ENCODE measurements at places on chromosomes 7 and 10.

- H3K4me1 ChIP-seq, result peaks cover 20% of the 10 kb centered on the region
- no peaks in the 10 kb centered on the region for H3K36me3 ChIP-seq
- H3K4me3 ChIP-seq, result no peak overlapping the region
These were observed 50.5 kb downstream of the PNLIPRP3 start for GRCh38 chr10:116477986-116478664.

GRCh38 chr10:42827201-42827600 lies 44.6 kb downstream of the BMS1 start:
- no peaks in the 10 kb centered on the region for H3K4me1 ChIP-seq
- no peak overlapping the region for H3K4me3 ChIP-seq
- DNase-seq, result no peak
- no peak overlapping the region for H3K27ac ChIP-seq
- no peaks in the 10 kb centered on the region for H3K27me3 ChIP-seq

GRCh38 chr7:45173596-45174327 lies 16.2 kb downstream of the RAMP3 start:
- H3K4me1 ChIP-seq, result peaks cover 12% of the 10 kb centered on the region
- H3K36me3 ChIP-seq, result no peaks in the 10 kb centered on the region
- no peak overlapping the region for H3K27ac ChIP-seq
- H3K27me3 ChIP-seq, result no peaks in the 10 kb centered on the region

DNA sequence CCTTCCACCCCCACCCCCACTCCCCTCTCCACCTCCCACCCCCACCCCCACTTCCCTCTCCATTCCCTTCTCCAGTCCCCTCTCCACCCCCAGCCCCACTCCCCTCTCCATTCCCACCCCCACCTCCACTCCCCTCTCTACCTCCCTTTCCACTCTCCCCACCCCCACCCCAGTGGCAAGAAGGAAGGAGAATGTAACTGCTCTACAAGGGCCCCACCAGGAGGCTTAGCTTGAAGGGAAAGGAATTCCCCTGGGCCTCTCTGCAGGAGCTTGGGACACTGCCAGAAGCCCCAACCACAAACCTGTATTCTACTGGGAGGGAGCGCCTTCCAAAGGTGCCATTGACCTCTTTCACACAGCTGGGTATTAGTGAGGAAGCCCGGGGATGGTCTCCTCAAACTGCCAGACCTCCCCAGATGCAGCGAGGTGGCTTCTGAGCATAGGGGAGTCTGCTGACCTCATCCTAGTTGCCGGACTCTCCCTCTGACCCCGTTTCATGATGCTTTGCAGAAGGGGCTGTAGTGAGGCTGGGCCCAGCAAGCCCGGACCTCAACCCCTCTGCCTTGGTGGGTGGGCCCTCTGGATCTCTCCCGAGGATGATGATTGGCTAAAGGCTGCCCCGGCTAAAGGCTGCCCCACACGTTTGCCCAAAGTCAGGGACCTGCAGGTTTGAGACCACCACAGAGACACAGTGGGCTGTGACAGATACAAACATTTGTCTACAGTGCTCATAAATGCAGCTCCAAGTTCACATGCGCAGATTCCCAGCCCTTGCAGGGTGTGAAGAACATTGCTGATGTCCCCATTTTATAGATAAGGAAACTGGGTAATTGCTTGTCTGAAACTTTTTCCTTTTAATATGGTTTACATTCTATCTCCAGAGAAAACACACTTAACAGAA lies 2.9 kb downstream of the DEPP1 start:
- no peaks in the 10 kb centered on the region for H3K27me3 ChIP-seq
- DNase-seq, result no peak
- no peak overlapping the region for H3K27ac ChIP-seq
- no peak overlapping the region for H3K4me3 ChIP-seq
- H3K4me1 ChIP-seq, result peaks cover 73% of the 10 kb centered on the region
- H3K36me3 ChIP-seq, result peaks cover 9% of the 10 kb centered on the region

- no peaks in the 10 kb centered on the region for H3K27me3 ChIP-seq
- no peak overlapping the region for H3K4me3 ChIP-seq
- no peak for DNase-seq
- H3K27ac ChIP-seq, result peak overlapping the region; percentile 96
These were observed 84.5 kb upstream of the DUSP5 start for GRCh38 chr10:110413049-110413783.

- H3K36me3 ChIP-seq, result no peaks in the 10 kb centered on the region
- DNase-seq, result no peak
- H3K4me3 ChIP-seq, result no peak overlapping the region
- H3K4me1 ChIP-seq, result no peaks in the 10 kb centered on the region
- H3K27me3 ChIP-seq, result peaks cover 11% of the 10 kb centered on the region
These were observed 682.0 kb upstream of the FOXK1 start for GRCh38 chr7:4000139-4000538.

GRCh38 chr10:117533507-117534281 lies 8.9 kb upstream of the EMX2 start:
- no peak overlapping the region for H3K27ac ChIP-seq
- no peaks in the 10 kb centered on the region for H3K4me1 ChIP-seq
- H3K36me3 ChIP-seq, result no peaks in the 10 kb centered on the region
- no peak overlapping the region for H3K4me3 ChIP-seq
- H3K27me3 ChIP-seq, result peaks cover 22% of the 10 kb centered on the region
- DNase-seq, result no peak

GRCh38 chr7:83362871-83363550 lies 200.3 kb upstream of the PCLO start:
- no peaks in the 10 kb centered on the region for H3K36me3 ChIP-seq
- no peak for DNase-seq
- H3K27ac ChIP-seq, result no peak overlapping the region
- H3K4me1 ChIP-seq, result no peaks in the 10 kb centered on the region
- no peak overlapping the region for H3K4me3 ChIP-seq

DNA sequence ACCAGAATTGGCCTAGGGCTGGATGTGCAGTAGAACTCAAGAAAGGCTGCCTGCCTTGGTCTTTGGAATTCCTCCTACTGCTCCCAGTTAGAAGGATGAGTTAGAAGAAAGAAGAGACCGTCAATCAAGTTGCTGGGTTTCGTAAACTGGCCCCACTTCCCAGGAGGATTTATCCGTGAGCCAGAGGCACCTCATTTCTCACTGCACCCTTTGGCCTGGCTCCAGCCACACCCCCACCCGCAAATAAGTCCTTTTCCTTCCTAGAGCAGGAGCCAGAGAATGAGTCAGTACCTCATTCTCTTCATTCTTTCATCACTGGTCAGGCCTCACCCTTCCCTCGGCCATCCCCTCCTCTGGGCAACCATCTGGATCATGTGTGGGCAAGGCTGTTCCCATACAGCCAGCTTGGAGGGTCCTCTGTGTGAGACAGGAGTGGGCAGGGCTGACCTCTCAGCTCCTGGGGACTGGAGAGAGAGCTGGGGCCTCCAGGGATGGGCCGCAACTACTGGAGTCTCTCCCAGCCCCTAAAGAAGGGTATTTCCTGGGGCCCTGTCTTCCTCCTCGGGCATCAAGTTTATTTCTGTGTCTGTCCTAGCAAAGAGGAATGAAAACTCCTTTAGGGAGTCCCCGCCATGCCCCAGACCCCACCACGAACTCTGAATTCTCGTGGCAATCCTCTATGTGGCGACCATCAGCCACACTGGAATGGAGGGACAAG lies 87.2 kb upstream of the DUSP5 start:
- no peak overlapping the region for H3K4me3 ChIP-seq
- DNase-seq, result no peak
- peaks cover 65% of the 10 kb centered on the region for H3K4me1 ChIP-seq
- no peaks in the 10 kb centered on the region for H3K27me3 ChIP-seq

GRCh38 chr10:117762819-117763172 lies 220.2 kb downstream of the EMX2 start:
- H3K4me1 ChIP-seq, result no peaks in the 10 kb centered on the region
- no peaks in the 10 kb centered on the region for H3K27me3 ChIP-seq
- DNase-seq, result no peak
- no peaks in the 10 kb centered on the region for H3K36me3 ChIP-seq
- no peak overlapping the region for H3K4me3 ChIP-seq

- H3K36me3 ChIP-seq, result no peaks in the 10 kb centered on the region
- DNase-seq, result no peak
- no peaks in the 10 kb centered on the region for H3K4me1 ChIP-seq
These were observed 166.7 kb downstream of the POU6F2 start for GRCh38 chr7:39144420-39144819.

- no peaks in the 10 kb centered on the region for H3K4me1 ChIP-seq
- DNase-seq, result no peak
- no peak overlapping the region for H3K4me3 ChIP-seq
These were observed 97.3 kb downstream of the MYO3A start for GRCh38 chr10:26031300-26031699.

GRCh38 chr7:140597428-140597949 lies 43.1 kb downstream of the DENND2A start:
- DNase-seq, result no peak
- no peak overlapping the region for H3K27ac ChIP-seq
- no peaks in the 10 kb centered on the region for H3K27me3 ChIP-seq
- H3K4me3 ChIP-seq, result no peak overlapping the region

GRCh38 chr7:157360483-157361025 lies 23.8 kb downstream of the DNAJB6 start:
- H3K27me3 ChIP-seq, result no peaks in the 10 kb centered on the region
- H3K4me1 ChIP-seq, result no peaks in the 10 kb centered on the region

GRCh38 chr7:157266272-157266671 lies 70.5 kb upstream of the DNAJB6 start:
- no peaks in the 10 kb centered on the region for H3K4me1 ChIP-seq
- no peaks in the 10 kb centered on the region for H3K27me3 ChIP-seq
- no peak for DNase-seq
- no peak overlapping the region for H3K4me3 ChIP-seq

DNA sequence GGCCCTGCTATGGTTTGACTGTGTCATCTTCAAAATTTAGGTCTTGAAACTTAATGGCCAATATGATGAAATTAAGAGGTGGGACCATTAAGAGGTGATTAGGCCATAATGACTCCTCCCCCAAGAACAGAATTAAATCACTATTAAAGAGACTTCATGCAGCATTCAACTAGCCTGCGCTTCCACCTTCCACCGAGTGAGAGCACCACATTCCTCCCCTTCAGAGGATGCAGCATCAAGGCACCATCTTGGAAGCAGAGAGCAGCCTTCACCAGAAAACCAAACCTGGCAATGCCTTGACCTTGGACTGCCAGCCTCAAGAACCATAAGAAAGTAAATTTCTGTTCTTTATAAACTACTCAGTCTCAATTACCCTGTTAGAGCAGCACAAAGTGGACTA lies 371.1 kb upstream of the NFE2L3 start:
- no peak overlapping the region for H3K27ac ChIP-seq
- no peak overlapping the region for H3K4me3 ChIP-seq
- H3K27me3 ChIP-seq, result no peaks in the 10 kb centered on the region

- no peaks in the 10 kb centered on the region for H3K36me3 ChIP-seq
- no peaks in the 10 kb centered on the region for H3K4me1 ChIP-seq
- no peak overlapping the region for H3K4me3 ChIP-seq
- DNase-seq, result no peak
These were observed 184.8 kb upstream of the PDE1C start for GRCh38 chr7:32255036-32255435.

DNA sequence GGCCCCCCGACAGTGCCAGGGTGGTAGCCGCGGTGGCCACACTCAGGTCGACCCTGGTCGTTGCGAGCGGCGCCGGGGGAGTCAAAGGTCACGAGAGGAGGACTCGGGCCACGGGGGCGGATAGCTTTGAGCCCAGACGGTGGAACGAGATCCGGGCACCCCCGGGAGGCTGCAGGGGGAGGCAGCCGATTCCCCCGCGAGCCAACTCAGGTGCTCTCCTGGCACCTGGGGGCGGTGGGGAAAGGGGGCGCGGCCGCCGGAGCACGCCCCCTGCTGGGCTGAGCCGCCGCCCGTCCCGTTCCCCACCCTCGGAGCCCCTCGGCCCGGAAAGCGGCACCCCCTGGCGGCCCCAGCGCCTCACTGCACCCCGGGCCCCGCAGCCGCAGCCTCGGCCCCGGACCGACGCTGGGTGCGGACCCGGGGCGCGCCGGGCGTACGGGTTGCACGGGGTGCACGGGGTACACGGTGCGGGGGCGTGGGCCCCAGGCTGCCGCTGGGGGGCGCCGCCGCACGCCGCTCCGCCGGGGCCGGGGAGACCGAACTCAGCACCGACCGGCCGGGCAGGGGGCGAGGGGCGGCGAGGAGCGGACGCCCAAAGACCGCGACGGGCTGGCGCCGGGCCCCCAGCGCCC lies 521 bp upstream of the NYAP1 start:
- peaks cover 44% of the 10 kb centered on the region for H3K27me3 ChIP-seq
- no peak overlapping the region for H3K27ac ChIP-seq
- peaks cover 6% of the 10 kb centered on the region for H3K4me1 ChIP-seq

DNA sequence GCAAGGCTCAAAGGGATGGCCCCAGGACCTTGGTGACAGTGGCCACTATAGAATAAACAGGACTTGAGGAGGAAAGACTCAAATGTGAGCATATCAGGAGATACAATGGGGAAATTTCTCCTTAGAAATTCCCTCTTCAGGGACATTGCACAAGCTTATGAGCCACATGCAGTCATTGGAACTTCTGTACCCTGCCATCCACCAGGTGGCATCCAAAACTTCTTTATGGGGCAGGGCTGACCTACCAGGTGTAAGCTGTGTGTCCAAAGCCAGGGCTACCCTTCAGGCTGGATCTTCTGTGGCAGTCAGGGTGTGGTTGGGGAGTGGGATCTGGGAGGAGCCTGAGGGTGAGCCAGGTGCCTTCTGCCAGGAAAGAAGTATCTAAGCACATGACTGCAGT lies 36.6 kb upstream of the LRRC18 start:
- no peaks in the 10 kb centered on the region for H3K36me3 ChIP-seq
- no peaks in the 10 kb centered on the region for H3K27me3 ChIP-seq
- DNase-seq, result peak; percentile 39

GRCh38 chr7:2952316-2952715 lies 91.4 kb downstream of the CARD11 start:
- H3K27me3 ChIP-seq, result no peaks in the 10 kb centered on the region
- H3K4me1 ChIP-seq, result no peaks in the 10 kb centered on the region
- no peak overlapping the region for H3K4me3 ChIP-seq

DNA sequence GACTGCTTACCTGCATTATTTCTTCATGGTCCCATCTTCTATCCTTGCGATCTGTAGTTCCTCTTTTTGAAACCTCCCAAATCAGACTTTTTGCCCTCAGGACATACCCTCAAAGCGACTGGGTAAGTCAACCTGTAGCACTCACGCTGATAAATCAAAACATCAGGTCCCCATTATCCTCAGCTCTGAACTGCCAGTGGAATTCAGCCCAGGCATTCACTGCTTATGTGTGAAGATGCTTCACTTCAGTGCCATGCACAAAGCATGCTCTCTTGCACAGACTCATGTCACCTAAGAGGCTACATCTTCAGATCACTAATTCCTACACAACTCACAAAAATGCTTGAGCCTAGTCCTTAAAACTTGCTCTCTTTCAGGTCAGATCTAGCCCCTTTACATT lies 283.6 kb upstream of the KLF6 start:
- H3K36me3 ChIP-seq, result no peaks in the 10 kb centered on the region
- H3K27ac ChIP-seq, result no peak overlapping the region
- no peak for DNase-seq
- no peak overlapping the region for H3K4me3 ChIP-seq
- H3K27me3 ChIP-seq, result no peaks in the 10 kb centered on the region

GRCh38 chr7:1939434-1940401 lies 269.6 kb downstream of the ELFN1 start:
- no peaks in the 10 kb centered on the region for H3K27me3 ChIP-seq
- no peak for DNase-seq
- H3K36me3 ChIP-seq, result no peaks in the 10 kb centered on the region
- no peak overlapping the region for H3K4me3 ChIP-seq
- H3K27ac ChIP-seq, result no peak overlapping the region

- H3K4me3 ChIP-seq, result no peak overlapping the region
- peaks cover 46% of the 10 kb centered on the region for H3K4me1 ChIP-seq
- peak overlapping the region; percentile 26 for H3K27ac ChIP-seq
- DNase-seq, result peak; percentile 72
- no peaks in the 10 kb centered on the region for H3K36me3 ChIP-seq
These were observed 51.3 kb upstream of the FRMD4A start for GRCh38 chr10:14382022-14382421.

GRCh38 chr7:17448479-17449423 lies 150.3 kb downstream of the AHR start:
- H3K4me1 ChIP-seq, result no peaks in the 10 kb centered on the region
- no peak overlapping the region for H3K4me3 ChIP-seq
- H3K27ac ChIP-seq, result no peak overlapping the region

All from MM.1S (cell line).